ENCODE measurements at places on chromosomes 5 and 9.

DNA sequence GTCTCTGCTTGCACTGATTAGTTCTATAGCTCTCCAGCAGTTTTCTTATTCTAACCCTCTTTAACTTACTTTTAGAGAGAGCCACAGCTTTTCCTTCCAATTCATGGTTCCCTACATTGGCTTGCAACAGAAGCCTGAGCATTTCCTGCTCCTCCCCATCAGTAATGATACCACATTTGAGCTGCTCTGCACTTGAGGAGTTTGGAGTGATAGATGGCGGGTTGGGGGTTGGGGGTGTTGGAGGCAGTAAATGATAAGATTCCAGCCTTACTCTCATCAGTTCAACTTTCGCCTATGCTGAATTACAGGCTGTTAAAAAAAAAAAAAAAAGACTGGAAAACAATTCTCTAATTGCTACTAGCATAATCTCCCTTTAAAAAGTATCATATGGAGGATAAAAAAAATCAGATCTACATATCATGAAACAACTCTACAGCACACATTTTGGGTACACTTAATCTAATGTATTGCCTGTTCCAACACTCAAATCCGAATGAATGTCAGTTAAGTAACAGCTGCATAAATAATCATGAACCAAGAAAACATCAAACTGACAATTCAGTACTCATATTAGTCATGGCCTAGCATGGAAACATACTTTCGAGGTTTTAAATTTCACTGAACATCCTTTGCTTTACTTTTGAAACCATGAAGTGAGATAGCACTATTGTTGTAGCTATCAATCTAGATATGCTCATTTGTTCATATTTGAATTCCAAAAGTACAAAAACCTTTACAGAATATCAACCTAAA is 224.7 kb downstream of the NFIB start:
- no peak for DNase-seq

- DNase-seq: no peak
These were observed 38.9 kb downstream of the MTMR12 start for GRCh38 chr5:32273821-32274220.

DNA sequence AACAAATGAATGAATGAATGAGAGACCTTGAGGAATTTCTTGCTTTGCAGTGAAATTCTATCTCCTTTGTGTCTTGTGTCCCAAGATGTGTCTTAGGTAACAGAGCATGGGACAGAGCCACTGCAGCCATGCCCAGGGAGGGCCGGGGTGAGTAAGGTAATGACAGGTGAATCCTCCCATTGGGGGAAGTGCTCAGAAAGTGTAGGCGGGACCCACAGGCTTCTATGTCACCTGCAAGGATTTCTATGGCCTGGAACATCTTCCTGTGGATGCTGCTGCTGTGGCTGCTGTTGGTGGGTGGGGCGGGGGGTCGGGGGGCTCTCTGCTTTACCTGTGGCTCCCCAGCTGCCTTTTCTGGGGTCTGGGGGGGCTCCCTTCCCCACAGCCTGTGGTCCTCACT is 133.6 kb upstream of the IER5L start:
- no peak for DNase-seq

GRCh38 chr9:112861155-112861554 is 29.5 kb downstream of the SLC46A2 start:
- no peak for DNase-seq

- no peak for DNase-seq
These were observed 76.0 kb upstream of the DAP start for GRCh38 chr5:10836986-10837385.

- DNase-seq: no peak
These were observed 82.2 kb downstream of the PJA2 start for GRCh38 chr5:109327570-109327969.

DNA sequence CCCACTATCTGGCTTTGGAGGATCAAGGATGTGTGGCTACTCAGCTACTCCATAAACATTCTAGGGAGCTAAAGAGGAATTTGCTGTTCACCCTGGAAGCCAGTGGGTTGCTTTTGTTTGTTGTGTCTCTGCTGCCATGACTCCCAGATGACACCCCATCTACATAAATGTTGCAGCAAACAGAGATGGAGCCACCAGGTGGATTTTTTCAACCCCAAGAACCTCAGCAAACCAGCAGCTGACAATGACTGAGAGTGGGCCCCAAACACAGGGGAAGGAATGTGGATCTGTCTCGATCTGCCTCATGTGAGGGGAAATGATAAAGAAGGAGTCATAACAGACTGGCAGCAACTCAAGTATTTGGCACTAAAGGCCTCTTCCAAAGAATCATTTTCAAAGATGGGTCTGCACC is 132.7 kb upstream of the TNC start:
- DNase-seq: no peak

DNA sequence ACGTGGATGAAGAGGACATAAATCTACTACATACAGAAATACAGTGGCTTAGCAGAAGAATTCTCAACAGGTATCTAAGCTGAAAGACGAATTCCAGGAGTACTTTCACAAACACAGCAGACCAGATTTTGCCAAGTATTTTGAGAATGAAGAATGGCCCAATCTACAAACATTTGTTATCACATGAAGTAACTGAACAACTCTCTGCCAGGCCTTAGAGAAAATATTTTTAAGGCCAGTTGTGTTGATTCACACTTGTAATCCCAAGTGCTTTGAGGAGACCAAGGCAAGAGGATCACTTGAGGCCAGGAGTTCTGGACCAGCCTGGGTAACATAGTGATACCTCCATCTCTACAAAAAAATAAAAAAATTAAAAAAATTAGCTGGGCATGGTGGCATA is 14.3 kb downstream of the AGTPBP1 start:
- no peak for DNase-seq

DNA sequence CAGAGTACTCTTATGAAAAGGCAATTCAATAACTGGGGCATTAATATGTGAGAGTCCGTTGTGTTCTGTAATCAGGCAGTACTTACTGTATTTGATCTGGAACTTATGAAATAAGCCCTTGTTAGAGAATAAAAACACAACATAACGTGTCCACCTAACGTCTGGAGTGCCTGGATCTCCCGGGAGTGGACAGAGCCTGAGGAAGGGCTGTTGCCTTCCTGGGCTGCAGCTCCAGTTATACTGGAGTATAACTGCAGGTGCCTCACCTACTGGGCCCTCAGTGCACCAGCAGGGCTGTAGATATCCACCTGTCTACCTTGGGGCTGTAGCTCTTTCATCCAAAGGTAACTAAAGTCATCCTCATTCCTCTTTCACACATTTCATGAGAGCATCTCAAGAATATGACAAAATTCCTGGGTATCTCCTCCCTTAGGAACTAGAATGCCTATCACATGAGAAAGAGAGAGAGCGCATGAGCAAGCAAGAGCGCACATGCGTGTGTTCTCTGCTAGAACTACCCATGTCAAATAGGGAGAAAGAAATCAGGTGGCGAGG is 200.1 kb downstream of the GAPVD1 start:
- DNase-seq: no peak

GRCh38 chr5:107876906-107877305 is 206.2 kb upstream of the EFNA5 start:
- no peak for DNase-seq

DNA sequence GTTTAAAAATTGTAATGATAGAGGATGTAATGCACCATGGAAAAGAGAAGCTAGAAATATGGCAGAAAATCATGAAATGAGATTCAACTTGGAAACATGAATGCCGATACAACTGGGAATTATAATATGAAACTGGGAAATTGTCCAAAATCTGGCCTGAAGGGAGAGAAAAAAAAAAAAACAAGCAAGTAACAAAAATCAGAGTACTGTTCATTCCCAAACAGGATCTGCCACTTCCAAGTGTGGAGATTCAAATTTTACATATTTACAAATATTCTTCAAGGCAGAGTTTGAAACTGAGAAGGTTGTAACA is 56.6 kb upstream of the MOCS2 start:
- no peak for DNase-seq

DNA sequence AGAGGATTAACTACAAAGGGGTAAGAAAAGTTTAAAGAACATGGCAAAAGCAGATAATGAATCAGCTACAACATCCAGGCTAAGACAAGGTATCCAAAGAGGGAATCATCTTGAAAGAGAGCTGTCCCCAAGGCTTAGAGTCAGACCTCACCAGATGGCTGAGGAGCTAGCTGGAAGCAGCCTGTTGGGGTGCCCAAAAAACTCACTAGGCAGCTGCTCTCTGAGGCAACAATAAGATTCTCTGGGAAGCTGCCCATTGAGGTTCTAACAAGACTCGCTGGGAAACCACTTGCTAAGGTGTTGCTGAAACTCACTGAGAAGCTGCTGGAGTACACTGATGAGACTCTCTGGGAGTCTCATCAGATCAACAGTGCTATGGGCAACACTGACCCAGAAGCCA is 185.2 kb downstream of the CETN3 start:
- DNase-seq: no peak

DNA sequence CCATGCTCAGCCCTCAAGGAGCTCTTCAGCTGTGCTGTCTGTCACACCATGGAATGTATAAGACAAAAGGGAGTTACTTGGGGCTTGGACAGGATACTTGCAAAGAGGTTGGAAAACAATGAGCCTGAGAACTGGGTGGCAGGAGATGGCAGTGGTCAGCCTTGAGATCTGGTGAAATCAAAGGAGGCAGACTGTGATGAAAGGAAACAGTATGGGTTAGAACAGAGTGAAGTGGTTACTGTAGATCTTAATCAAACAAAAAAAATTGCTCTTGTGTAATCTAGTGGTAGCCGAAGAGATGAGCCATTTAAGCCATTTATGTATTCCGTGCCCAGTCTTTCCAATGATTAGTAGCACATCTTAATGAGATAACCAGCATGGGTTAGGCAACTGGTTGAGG is 142.2 kb downstream of the SV2C start:
- DNase-seq: no peak

DNA sequence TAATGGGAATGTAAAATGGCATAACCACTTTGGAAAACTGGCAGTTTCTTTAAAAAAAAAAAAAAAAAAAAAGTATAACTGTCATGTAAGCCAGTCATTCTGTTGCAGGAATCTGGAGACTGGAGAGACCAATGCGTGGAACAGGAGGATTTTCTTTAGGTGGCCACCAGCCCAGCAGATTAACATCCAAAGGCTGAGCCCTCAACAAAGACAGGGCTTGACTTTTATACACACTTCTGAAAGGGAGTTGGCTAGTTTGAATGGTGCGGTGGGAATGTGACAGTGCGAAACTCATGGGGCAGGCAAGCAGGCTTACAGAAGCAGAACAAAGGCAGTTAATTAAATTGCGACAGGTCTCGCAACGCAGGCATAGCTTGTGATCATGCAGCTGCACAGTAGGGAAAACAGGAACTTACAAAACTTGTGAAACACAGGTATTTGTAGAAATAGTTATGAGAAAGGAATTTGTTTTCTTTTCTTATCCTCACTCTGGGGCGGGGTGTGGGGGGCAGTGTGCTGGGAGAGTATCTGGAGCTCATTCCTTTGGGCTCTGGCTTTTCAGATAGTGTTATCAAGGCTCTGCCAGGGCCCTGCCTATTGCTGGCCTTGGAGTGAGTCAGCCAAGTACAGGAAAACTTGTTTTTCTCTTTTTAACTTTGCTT is 12.0 kb downstream of the UIMC1 start:
- DNase-seq: peak; percentile 8

DNA sequence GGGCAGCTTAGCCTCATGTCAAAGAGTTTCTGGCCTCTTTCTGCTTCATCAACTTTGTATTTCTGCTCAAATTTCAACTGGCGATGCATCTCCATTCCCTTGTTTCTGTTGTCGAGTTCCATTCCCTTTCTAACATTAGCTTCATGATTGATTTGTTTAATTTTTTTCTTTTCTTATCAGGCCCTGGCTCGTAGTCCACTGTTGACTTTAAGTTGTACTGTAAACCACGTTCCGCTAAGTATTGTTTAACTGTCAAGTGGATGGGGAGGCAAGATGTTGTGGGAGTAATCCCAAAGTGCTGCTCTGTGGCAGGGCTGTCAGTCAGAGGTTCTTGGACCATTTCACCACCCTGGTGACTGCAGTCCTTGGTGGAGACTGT is 309.1 kb downstream of the PSAT1 start:
- DNase-seq: no peak

GRCh38 chr9:14395317-14396082 is 81.6 kb upstream of the NFIB start:
- no peak for DNase-seq

DNA sequence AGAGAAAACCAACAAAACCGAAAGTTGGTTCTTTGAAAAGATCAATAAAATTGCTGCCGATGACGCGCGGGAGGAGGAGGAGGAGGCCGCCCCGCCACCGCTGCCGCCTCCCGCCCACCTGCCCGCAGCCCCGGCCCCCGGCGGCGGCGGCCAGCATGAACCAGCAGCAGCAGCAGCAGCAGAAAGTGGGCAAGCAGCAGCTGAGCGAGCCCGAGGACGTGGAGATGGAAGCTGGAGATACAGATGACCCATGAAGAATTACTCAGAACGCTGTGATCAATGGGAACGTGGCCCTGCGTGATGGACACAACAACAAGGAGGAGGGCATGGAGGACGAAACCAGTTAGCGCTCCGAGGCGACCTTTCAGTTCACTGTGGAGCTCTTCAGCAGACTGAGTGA is 53.9 kb upstream of the EFNA5 start:
- DNase-seq: no peak

DNA sequence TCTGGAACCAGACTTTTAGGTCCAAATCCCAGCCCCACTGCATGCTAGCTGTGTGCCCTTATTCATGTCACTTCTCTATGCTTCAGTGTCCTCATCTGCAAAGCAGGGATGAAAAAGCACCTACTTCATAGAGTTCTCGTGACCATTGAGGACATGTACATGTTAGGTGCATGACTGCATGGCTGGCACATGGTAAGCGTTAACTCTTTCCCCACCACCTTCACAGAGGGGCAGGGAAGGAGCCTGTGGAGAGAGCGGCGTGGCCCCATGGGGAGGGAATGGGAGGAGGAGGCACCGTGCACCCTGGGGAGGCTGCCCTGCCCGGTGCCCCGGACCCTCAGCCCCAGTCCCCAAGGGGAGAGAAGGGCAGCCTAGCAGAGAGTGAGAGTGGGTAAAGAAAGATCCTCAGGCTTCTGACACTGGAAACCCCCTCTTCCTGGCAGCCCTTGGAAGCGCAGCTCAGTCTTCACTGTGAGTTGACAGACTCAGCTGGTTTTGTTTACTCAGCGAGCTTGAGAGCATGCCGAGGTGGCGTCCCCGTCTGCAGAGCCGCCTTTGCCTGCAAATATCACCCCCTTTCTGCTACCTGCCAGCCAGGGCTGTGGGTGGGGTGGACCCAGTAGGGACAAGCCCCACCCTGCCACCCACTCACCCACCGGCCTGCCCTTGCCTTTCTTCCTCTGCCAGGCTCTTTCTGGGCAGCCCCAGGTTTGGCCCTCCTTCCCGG is 10.6 kb upstream of the ANGPTL2 start:
- DNase-seq: no peak

GRCh38 chr9:124884376-124884775 is 22.4 kb downstream of the ARPC5L start:
- no peak for DNase-seq

Measured in CD4-positive, alpha-beta T cell treated with Interferon alpha-2 for 1 hour (primary cell).